ENCODE measurements at places on chromosomes 12 and 14.
A peak's percentile ranks its signal among the peaks of the same experiment; 100 is the strongest.

GRCh38 chr12:26749781-26750180 lies 83.2 kb downstream of the ITPR2 start:
- DNase-seq, result no peak

DNA sequence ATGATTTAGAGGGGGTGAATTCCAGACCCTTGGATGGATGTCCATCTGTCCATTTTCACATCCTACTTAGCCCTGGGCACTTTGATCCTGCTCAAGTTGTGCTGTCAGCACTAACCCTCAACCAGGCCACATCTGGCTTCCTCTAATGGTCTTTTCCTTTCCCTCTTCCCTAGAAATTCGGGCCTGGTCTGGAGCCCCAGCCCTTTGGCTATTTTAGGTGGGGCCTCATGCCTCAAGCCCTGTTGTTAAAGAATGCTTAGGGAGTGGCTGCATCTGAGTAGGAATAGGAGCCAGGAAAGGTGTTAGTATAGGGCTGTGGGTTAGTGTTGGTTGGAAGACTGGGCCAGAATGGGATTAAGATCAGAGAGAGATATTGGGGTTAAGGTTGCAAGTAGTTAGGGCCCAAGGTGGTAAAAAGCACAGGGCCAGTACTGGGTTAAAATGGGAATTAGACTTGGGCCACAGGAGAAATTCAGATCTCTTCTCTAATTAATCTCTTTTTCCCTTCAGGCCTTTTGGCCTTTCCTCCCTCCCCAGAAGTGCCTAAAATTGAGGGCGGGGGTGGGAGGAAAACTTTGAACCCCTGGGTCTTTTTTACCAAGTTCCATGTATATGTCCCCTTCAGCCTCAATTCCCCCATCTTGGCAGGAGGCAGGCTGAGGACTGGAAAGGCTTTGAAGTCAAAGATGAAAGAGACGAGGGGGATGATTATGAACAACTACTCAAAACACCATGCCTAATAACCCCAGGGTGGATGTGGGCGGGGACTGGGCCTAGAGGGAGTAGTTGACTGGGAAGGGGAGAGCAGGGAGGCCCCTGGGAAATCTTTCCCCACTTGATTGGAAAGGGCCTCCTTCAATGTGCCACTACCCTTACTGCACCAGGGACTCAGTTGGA lies 4.0 kb upstream of the ZNF385A start:
- no peak for DNase-seq

DNA sequence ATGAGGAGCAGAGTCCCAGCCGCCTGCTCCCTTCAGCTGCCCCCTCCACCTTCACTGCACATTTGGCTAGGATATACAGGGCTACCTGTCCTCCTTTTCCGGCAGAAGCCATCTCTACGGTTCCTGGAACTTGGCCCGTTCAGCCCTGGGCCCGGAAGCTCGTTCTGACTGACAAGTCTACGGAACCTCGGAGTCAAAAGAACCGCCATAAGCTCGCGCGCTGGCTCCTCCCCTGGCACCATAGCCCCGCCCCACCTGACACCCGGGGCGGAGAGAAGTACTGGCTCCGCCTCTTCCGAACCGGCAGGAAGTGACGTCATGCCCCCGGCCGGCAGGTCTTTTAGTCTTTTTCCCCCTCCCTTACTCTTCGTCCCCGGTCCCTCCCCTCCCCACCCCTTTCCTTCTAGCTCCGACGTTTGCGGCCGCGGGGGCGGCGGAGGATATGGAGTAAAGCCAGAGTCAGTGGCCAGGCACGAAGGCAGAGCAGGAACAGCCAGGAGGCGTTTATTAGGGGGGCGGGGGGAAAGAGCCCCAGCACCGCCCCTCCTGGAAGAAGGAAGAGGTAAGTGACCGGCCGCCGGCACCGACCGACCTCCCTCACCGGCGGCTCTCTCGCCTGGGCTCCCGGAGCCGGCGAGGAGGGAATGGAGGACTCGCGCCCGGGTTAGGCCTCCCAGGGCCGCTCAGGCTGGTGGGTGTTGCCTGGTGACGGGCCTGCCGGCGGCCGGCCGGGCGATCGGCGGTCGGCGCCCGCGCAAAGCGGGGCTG lies at the start of the genes DEPDC4 and SCYL2:
TSS of gene DEPDC4 (minus strand) at position 245 of the 768 bp plus-strand sequence. CDS start at position 242, 3 bp downstream.
TSS of gene SCYL2 (plus strand) at position 343 of the 768 bp plus-strand sequence. CDS start 15,794 bp downstream, outside the sequence.
- peak; percentile 97 for DNase-seq

GRCh38 chr12:66127650-66128049 lies 2.9 kb downstream of the LLPH start:
- DNase-seq, result no peak

GRCh38 chr14:24673534-24674203 lies 39.7 kb upstream of the GZMB start:
- DNase-seq, result no peak

- DNase-seq, result no peak
Measured at GRCh38 chr12:58757422-58757821, 162.9 kb downstream of the LRIG3 start.

DNA sequence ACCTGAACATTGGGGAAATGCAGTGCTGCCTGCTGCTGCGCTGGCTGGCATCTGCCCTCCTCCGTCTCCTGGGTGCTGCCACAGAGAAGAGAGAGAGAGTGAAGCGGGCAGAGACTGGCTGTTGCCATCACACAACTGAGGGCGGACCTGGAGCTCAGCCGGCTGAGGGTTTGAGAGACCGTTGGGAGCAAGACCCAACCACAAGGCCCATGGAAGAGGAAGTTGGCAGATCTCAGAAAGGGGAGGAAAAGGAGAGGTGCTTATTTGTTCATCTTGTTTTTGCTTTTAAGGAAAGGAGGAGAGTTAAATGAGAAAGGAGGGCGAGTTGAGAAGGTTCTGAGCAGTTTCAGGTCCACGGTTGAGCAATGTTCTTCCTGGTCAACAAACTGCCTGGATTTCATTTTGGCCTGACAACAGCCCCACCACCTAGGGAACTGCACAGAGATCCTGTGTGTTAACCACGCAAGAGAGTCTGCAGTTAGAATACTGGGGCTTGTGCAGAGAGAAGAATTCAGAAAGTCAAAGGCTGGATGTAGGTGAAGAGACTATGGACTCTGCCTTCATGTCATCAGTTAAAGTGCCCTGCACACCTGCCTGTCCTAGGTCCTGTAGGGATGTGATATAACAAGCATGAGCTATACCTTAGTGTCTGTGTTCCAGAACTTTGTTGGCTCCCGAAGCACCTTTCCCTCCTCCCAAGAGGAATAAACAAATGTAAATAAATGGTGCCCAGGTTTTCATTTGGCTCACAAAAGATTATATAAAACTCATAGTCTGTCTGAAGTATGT lies 124.6 kb downstream of the ETV6 start:
- DNase-seq, result no peak

DNA sequence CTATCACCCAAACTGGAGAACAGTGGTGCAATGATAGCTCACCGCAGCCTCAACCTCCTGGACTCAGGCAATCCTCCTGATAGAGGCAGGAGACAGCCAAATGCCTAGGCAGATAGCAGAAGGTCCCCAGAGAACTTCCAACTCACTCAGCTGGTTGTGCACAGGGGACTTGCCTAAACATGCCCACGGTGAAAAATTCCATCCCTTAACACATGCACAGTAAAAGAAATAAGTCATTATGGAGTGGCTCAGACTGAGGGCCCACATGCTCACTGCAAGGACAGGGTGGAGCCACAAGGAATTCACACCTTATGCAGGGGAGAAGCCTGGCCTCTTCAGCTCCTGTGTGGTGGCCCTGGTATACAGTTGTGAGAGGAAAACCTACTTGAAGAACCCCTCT lies 525.8 kb upstream of the ATP2B1 start:
- DNase-seq, result no peak

DNA sequence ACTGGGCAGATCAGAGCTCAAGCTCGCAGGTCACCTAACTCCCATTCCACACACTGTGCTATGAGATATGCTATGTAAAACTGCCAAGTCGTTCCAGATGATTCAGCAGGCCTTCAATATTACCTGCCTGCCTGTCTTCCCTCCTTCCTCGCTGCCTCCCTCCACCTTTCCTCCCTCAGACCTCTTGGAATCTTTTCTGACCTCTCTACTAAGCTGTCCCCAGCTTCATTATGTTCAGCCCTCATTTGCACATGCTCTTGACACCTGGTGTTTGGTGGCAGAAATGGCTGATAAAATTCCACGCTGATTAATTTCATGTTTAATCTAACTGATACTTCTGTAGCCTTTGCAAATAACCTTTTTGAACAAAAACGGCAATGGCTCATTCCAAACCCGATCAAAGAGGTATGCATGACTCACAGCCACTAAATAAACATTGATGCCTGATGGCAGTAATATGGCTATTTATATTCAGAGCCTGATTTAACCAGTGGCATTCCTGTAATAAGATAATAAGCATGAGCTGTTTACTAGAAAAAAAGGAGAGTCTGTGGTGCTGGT lies 130.8 kb upstream of the EGLN3 start:
- no peak for DNase-seq

DNA sequence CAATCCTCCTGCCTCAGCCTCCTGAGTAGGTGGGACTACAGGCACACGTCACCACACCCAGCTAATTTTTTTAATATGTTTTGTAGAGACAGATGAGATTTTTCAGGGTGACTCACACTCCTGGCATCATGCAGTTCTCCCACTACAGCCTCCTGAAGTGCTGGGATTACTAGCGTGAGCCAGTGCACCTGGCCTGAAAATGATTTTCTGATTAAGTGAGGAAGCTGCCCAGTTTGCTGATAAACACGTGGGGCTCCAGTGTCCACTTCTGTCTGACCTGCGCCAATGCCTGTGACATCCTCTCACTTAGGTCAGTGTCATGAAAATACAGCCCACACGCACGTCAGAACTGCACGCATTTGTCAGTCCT lies 37.0 kb upstream of the SFSWAP start:
- no peak for DNase-seq

DNA sequence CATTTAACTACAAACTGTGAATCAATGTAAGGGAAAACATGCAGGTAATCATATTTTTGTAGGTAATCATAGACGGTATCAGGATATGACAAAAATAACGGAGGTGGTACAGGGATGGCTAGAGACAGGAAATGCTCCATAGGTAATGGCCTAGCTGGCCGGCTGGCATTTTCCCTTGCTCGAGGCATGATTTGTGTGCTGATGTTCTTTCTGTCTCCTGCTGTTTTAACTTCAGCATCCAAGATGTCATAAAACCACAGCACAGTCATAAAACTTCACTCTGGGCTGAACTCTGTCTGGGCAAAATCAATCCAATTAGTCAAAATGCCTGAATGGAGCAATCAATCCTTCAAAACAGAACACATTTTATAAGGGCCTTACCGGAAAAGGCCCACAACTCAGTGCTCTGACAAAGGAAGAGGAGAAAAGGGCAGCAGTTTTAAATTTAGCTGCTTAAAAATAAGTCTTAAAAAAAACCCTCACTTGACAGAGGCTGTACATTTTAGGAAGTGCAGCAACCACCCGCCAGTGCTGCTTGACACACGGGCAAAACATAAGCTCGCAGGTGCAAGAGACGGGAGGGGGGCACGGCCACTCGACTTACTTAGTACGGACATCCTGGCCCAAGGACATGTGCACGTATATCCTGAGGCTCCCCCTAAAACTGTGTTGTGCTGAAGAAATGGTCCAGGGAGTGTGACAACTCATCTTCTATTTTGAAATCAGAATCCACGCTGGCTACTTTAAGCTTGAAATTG lies 40.5 kb upstream of the GPR68 start:
- no peak for DNase-seq

DNA sequence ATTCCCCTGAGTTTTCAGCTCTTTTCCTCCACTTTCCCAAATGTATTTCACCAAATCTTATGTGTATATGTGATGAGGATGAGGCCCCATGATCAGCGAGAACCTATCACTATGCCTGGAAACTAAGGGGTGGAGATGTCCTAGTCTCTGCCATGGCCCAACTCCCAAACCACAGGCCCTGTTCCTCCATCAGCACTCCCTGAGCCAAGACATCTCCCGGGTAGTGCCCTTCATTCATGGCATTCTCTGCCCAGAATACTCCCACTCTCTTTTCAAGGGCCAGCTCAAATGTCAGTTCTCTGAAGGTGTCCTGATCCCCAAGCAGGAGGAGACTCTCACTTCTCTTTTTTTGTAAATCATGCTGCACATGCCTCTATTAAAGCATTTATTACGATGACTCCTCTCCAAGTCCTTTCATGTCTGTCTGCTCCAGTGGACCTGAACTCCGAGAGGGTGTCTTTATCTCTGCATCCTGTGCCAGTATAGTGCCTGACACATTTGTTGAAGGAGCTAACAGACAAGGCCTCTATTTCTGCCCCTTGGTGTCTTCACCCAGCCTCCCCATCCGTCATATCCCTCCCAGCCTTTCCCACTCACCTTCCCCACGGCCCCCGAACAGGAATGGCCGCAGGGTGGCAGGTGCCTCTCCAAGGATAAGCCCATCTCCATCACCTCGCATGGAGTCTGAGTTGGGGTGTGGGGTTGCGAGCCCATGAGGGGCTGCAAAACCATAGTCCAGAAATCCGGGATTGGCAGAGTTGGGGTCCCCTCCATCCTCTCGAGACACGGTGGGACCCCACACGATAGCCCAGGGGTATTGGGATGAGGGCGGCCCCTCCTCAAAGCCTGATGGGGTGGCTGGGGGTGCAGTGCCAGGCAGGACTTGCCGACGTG lies 3.7 kb downstream of the PIANP start:
- no peak for DNase-seq

GRCh38 chr14:34425095-34425851 lies 36.8 kb downstream of the SPTSSA start:
- DNase-seq, result no peak

DNA sequence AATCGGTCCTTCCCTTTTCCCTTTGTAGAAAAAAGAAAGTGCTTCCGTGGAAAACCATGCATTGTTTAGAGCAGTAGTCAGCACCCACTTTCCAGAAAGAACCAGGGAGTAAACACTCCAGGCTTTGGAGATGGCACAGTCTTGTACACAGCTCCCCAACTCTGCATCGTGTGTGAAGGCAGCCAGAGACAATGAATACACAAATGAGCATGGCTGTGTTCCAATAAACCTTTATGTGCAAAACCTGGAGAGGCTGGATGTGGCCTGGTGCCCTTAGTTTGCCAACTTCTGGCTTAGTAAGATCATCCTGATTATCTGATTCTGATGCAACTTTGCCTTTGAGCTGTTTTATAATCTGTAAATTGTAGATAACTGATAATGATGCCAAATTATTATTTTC lies 463.4 kb upstream of the TMEM132C start:
- peak; percentile 27 for DNase-seq

Data from globus pallidus (tissue), 1 donor.